CD4-positive, alpha-beta T cell treated with Interleukin-4 for 4 hours (primary cell): ENCODE measurements at places on chromosomes 2 and 18.
A peak's percentile ranks its signal among the peaks of the same experiment; 100 is the strongest.

GRCh38 chr2:69917852-69918251, 2.9 kb downstream of the MXD1 start:
- DNase-seq = no peak

- no peak for DNase-seq
Observed at GRCh38 chr2:172440795-172441194, 13.4 kb downstream of the ITGA6 start.

- DNase-seq = no peak
Observed at GRCh38 chr2:21836261-21836660, 712.5 kb downstream of the TDRD15 start.

- DNase-seq = no peak
Observed at GRCh38 chr2:33421820-33422219, 54.6 kb upstream of the RASGRP3 start.

- no peak for DNase-seq
Observed at GRCh38 chr2:127356531-127356930, 31.2 kb downstream of the MAP3K2 start.

- no peak for DNase-seq
Observed at GRCh38 chr2:6442252-6442985, 423.3 kb downstream of the CMPK2 start.

- DNase-seq = no peak
Observed at GRCh38 chr18:25915907-25916306, 174.5 kb downstream of the SS18 start.

- DNase-seq = no peak
Observed at GRCh38 chr18:34590503-34590902, 119.6 kb upstream of the DTNA start.

DNA sequence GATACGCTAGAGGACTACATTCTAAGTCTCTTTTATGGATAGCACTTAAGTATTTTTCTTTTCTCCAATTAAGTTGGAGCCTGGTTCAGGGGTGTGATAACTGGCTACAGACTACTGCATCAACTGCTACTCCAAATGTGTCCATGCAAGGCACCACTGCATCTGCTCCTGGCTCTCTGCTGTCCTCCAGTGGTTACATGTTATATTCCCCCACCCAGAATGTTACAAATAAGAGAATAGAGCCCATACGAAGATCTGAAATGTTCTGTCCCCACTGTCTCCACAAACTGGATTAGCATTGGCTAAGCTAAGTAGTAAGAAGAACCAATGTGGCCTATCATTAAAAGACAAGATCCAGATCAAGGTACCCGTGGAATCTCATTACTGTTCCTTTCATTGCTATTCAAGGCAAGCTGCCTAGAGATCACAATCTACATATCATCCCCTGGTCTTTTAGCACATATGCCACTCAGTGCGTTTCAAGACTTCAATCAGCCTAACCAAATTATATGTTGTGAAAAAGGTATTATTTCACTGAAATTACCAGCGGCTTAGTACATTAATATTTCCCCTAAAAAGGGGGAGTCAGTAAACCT, 308.3 kb upstream of the SLC8A1 start:
- no peak for DNase-seq

GRCh38 chr2:60989259-60989658, 28.3 kb upstream of the PEX13 start:
- DNase-seq = no peak

GRCh38 chr2:20543469-20544152, 96.7 kb downstream of the RHOB start:
- DNase-seq = no peak

DNA sequence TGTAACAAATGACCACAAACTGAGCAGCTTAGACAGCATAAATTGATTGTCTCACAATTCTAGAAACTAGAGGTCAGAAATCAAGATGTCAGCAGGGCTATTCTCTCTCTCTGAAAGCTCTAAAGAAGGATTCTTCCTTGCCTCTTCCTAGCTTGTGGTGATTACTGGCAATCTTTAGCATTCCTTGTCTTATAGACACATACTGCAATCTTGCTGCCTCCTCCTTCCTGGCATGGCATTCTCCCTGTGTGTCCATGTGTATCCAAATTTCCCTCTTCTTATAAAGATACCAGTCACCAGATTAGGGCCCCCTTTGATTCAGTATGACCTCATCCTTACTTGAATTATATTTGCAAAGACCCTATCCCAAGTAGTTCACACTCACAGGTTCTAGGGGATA, 2.3 kb downstream of the ASB3 start:
- DNase-seq = no peak

- DNase-seq = peak; percentile 67
Observed at GRCh38 chr18:46148810-46149209, 44.6 kb downstream of the HAUS1 start.

DNA sequence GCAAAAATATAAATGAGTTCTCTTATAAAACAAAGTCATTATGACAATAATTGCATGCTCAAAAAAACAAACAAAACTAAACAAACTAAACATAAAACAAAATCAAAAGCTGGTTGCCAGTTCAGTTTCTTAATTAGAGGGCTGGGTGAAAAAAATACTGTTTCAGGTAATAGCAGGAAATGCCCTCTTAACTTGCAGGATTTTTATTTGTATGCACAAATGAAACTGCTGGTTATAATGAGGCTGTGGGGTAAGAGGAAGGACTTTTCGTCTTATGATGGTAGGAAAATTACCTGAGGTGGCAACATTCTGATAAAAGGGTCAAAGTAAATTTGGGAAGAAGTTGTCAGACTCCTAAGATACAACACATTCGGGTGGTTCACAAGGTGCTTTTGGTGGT, 21.5 kb upstream of the CDKL4 start:
- no peak for DNase-seq

- DNase-seq = peak; percentile 59
Observed at GRCh38 chr2:178397002-178397605, 53.9 kb downstream of the PRKRA start.

- no peak for DNase-seq
Observed at GRCh38 chr2:240323601-240324291, 111.7 kb upstream of the GPC1 start.

DNA sequence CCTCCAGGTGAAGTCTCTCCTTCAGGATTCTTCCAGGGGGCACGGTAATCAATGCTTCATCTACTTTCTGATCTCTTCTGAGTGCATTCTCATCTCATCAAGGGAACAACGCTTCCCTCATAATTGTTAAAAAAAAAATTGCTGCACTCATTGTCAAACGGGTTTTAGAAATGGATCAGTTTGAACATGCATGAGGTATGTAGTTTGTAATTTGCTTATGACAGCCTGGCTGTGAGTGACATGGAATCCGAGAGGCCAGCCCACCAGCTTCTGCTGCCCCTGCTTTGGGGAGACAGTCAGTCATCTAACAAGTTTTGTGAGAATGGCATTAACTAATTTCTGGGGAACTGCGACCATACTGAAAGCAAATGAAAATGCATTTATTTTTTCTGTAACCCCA, 791.9 kb upstream of the SOX11 start:
- DNase-seq = no peak

DNA sequence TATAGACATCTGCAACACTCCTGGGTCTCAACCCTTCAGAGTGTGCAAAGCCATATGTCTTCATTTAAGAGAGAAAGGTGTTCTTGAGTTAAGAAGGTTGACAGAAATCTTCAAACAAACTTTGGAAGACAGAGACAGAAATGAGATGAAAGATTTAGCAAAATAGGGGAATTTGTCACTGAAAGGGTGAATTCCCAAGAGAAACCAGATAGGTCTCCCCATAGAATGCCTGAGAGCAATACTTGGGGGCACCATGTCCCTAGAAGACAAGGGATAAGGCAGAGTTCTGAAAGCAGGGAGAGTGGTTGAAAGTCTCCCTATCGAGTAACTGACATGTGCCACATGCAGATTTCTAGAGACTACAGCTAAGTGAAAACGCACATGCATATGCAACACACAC, 50.0 kb downstream of the AP1S3 start:
- DNase-seq = no peak

DNA sequence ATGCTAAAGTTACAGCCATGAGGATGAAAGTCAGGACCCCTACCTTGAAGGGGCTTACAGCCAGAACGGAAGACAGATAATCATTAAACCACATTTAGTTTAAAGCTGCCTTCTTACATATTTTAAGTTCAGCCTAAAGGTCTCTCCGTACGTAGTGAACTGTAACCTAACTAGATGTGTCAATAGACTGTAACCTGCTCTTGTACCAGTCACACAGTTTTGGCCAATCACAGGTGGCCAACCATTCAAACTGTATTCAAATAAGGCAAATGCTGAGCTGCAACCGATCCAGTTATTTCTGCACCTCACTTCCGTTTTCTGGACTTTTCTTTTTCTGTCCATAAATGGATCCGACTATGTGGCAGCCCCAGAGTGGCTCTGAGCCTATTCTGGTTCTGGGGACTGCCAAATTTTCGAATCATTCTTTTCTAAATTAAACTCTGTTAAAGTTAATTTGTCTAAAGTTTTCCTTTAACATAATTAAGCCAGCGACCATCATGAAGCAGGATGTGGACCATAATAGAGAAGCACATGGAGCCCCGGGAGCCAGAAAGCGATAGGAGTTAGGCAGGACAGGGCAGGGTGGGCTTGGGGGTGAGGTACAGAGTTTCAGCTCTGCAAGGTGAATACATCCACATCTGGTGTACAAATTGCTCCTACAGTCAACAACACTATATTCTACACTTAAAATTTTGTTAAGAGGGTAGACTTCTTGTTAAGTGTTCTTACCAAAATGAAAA, 48.4 kb upstream of the YPEL5 start:
- DNase-seq = no peak

GRCh38 chr2:102520009-102520408, 47.0 kb downstream of the SLC9A4 start:
- no peak for DNase-seq

DNA sequence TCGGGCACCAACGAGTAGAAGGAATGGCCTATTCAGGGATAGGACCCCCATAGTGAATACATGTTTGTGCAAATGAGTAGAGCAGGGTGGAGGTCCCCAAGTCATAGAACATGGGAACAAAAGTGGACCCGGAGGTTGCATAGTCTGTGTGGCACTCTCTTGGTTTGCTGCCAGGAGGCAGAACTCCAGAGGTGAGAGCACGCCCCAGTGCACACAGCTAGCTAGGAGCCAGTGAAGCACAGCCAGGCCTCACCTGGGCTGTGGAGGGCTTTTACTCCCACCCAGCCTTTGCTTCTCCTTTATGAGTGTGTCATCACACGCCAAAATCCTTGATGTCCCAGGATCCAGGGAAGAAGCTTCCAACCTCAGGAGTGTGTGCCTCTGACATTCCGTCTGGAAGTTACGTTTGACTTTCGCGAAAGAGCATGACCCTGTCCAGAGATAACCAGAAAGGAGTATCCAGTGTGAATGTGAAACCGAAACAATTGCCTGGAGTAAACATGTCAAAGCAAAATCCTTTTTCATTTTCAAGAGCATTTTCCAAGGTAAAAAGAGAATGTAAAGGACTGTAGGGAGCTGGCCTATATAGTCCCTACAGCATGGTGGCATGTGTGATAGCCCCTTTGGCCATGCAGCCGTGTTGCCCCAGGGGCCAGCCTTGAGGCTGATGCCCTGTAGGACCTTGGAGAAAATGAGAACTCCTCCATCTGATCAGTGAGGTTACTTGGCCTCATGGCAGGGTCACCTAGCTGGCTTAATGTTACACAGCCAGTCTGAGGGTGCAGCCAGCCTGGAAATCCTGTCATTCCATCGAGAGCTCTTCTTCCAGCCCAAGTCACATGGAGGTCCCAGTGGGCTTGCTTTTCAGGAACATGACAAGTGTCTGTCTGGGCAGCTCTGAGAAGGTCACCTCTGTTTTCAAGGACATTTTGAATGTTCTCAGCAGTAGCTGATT, 8.8 kb downstream of the TRIB2 start:
- no peak for DNase-seq

DNA sequence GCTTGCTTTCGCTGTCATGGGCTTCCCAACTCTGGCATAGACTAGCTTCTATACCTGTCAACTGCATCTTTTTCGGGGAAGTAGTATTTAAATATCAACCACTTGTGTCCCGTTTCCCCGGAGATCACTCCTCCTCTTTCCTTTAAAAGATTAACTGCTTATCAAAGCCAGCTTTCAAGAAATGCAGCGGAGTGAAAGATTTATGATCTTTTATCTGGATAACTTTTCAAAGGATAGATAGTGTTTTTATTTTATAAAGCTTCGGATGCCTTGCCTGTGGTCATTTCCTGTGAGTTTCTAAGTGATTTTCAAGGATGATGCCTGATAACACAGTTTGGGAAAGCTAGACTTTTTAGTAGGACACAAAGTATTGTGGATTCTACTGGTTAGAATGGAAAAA, 2.9 kb upstream of the IGFBP5 start:
- no peak for DNase-seq

- no peak for DNase-seq
Observed at GRCh38 chr18:3898861-3899613, 449.1 kb downstream of the TGIF1 start.

- no peak for DNase-seq
Observed at GRCh38 chr2:203730076-203730729, 23.8 kb downstream of the CD28 start.

GRCh38 chr2:163119966-163120365, 281.4 kb upstream of the KCNH7 start:
- no peak for DNase-seq

GRCh38 chr2:40256649-40257048, 195.2 kb downstream of the SLC8A1 start:
- no peak for DNase-seq

- no peak for DNase-seq
Observed at GRCh38 chr2:233423552-233423860, 69.2 kb downstream of the DGKD start.

DNA sequence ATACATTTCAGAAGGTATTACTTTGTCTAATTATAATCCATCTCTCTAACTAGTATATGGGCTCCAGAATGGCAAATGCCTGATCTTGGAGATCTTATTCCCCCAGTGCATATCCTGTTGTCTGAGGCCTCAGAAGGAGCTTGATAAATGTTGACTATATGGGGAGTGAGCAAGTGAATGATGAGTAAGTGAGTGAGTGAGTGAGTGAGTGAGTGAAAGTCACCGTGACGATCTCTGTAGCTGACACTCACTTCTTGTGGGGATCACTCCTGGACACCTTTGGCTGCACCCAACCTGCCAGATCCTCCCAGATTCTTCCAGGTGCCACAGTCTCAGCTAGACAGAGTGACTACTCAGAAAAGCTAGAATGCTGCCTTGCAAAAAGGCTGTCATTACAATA, 2.8 kb downstream of the XDH start:
- DNase-seq = no peak

- no peak for DNase-seq
Observed at GRCh38 chr2:66389651-66390131, 45.2 kb upstream of the MEIS1 start.

DNA sequence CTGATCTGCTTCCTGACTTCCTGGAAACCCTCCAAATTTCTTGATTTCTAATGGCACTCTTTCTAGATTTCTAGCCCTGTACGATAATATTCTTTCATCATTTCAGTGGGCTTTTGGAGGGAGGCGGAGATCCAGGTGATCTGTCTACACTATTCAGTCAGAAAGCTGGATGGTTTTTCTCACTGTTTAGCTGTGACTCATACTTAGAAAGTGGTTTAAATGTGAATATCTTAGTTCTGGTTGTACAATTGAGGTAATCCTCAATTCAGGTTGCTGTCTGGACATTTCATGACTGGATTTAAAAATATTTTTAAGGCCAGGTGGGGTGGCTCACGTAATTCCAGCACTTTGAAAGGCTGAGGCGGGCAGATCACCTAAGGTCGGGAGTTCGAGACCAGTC, 20.8 kb downstream of the SEH1L start:
- DNase-seq = no peak

GRCh38 chr2:160890667-160891352, 269.4 kb upstream of the TANK start:
- no peak for DNase-seq

- no peak for DNase-seq
Observed at GRCh38 chr2:217246108-217246507, 386.2 kb upstream of the TNP1 start.

GRCh38 chr18:3886575-3887322, 436.8 kb downstream of the TGIF1 start:
- DNase-seq = no peak

- no peak for DNase-seq
Observed at GRCh38 chr2:16124881-16125613, 184.7 kb downstream of the MYCN start.
